ENCODE measurements at places on chromosomes 11 and 22.
A peak's percentile ranks its signal among the peaks of the same experiment; 100 is the strongest.

GRCh38 chr22:42271191-42271813 is 849 bp upstream of the TCF20 start:
- DNase-seq: no peak

DNA sequence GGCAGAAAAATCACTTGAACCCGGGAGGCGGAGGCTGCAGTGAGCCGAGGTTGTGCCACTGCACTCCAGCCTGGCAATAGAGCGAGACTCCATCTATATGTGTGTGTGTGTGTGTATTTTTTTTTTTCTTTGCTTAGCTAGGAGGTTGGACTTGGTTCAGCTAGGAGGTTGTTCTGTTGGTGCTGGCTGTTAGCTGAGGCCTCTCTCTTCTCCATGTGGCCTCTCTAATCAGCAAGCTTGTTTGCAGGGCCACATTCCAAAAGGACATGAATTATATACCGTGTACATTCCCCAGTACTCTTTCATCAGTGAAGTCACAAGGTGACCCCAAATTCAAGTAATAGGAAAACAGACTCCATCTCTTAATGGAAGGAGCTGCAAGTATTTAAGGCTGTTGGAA is 67.3 kb upstream of the KCNQ1OT1 start:
- DNase-seq: no peak

DNA sequence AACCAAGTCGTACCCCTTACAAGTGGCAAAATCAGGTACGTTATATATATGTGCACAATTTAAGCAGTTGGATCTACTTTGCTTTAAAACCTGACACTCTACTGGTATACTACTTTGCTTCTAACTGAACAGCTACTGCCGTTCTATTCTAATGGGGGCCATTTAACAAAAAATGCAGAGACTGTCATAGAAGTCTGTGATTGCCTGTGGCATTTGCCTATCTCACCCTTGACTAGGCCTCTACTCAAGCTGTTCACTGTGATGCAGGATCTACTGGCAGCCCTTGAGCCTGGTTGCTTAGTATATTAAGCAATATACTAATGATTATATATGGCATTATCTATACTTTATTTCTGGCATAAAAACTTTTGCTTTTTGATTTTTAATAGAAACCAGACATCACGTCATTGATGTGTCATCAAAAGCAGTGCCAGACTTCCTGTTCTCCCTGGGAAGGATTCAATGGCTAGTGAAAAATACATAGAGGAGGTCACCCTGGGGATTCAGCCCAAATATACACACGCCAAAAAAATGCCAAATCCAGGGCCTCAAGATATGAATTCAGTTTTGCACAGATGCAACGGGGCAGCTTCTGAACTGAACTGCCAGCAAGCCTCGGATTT is 40.0 kb upstream of the FIBIN start:
- no peak for DNase-seq

- no peak for DNase-seq
These were observed 76.9 kb downstream of the BCR start for GRCh38 chr22:23256986-23257888.

DNA sequence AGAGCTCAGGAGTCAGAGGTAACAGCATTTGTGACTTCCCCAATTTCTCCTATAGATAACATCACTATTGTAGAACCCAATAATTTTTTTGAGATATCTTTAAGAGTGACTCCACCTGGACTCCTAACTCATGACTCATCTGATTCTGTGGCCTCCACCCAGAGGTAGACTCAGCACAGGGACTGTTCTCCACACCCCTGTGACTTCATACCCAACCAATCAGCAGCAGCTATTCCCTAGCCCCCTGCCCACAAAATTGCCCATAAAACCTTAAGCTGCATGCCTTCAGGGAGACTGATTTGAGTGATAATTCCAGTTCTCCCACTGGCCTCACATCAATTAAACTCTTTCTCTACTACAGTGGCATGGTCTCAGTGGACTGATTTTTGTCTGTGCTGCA is 475.4 kb upstream of the FAT3 start:
- DNase-seq: no peak

GRCh38 chr11:34890812-34891211 is 25.4 kb downstream of the APIP start:
- no peak for DNase-seq

DNA sequence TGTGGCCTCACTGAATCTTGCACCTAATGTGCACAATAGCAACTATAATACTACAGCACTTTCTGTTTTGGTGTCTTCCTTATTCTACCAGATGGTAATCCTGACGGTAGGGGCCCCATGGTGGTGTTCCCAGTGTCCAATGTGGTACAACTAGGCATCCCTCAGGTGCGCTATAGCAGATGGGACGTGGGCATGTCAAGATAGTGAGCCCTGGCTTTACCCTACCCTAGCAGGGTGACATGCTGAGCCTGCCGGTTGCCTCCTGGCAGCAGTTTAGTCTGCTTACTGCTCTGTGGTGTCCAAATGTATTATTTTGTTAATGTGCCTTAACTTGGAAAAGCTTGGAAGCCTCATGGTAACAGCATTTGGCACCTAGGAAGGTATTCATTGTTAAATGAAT is 19.2 kb downstream of the ACO2 start:
- no peak for DNase-seq

GRCh38 chr11:120554766-120555432 is 43.4 kb downstream of the GRIK4 start:
- DNase-seq: no peak

GRCh38 chr11:2464451-2465165 is 19.8 kb downstream of the KCNQ1 start:
- DNase-seq: no peak

DNA sequence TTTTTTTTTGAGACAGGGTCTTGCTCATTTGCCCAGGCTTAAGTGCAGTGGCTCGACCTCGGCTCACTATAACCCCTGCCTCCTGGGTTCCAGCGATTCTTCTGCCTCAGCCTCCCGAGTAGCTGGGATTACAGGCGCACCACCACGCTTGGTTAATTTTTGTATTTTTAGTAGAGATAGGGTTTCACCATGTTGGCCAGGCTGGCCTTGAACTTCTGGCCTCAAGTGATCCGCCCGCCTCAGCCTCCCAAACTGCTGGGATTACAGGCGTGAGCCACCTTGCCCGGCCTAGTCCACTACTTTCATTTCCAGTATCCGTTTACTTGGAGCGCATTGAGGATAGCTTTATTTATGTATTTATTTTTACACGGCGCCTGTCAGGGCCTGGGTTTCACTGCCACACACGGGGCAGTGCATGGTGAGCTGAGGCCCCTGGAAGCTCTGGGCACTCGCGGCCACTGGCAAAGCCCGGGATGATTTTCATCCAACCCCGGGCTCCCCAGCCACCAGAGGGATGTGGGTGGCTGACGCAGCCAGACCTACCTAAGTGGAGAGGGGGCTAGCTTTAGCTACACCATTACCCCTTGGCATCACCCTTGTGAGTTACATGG is 6.1 kb upstream of the MCAM start:
- DNase-seq: no peak

GRCh38 chr11:44624761-44625221 is 59.3 kb downstream of the CD82 start:
- no peak for DNase-seq

- no peak for DNase-seq
These were observed 18.8 kb upstream of the MAML2 start for GRCh38 chr11:96361778-96362177.

DNA sequence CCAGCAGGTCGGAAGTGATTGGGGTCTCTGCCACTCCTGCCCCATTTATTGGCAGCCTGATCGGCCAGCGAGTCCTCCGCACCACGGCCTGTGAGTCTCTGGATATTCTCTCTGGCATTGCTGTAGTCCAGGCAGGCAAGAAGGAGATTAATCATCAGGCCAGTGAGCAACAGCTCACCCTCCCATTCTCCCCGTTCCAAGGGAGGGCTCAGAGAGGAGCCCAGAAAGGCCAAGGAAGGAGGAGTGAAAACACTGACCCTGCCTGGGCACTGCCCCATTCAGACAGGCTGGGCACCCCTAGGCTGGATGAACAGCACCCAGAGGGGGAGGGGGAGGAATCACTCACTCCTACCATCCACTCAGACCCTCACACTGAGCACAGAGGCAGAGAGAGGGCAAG is 3.1 kb downstream of the SAA2 start:
- no peak for DNase-seq

GRCh38 chr11:7673724-7674434 is 579 bp upstream of the CYB5R2 start:
- DNase-seq: no peak

DNA sequence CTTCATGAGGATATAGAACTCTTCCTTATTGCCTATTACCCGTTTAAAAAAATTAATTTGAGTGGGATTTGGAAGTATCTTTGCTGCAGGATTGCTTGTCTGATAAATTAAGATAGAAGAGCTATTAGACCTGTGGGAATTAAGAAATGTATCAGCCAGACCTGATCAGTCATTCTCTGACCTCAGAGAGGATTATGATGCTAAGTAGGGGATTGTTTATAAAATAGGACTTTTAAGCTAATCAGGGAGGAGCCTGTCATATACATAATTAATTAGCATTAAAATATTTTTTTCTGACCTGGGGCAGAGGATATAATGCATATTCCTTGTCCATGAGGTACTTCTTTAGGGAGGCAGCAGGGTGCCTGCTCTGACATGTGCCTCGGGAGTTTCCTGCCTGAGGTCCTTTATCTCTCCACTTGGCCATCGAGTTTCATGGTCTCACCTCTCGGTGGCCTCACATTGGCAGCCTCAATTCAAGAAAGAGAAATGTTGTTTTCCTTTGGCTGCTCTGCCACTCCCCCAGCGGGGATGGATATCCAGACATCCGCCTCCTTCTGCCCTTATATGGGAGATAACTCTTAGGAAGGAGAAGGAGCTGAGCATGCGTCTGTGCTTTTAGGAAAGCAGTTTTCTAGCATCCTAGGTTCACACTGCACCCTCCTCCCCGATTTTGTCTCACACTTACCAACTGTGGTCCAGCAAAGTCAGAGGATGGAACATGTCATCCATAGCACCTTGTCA is 41.1 kb downstream of the DIXDC1 start:
- DNase-seq: no peak

GRCh38 chr11:126604461-126604860 is 249.0 kb downstream of the ST3GAL4 start:
- DNase-seq: no peak

DNA sequence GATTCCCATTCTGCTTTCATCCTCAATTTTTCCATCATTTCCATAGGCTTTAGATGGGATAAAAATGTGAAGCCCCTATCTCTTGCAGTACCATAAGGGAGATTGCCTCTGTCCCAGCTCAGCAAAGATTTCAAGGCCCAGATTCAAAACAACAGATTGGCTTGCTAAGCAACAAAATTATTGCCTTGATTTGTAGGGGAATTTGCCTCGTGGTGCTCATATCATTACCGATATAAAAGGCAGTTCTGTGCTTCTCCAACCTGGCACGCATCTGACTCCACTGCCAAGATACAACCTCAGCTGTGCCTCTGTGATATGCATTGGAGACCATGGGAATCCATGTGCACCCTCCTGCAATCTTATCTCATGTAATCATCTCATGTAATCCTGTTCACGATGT is 25.0 kb upstream of the CEP126 start:
- DNase-seq: no peak

GRCh38 chr11:132977241-132977640 is 555.1 kb downstream of the OPCML start:
- no peak for DNase-seq

DNA sequence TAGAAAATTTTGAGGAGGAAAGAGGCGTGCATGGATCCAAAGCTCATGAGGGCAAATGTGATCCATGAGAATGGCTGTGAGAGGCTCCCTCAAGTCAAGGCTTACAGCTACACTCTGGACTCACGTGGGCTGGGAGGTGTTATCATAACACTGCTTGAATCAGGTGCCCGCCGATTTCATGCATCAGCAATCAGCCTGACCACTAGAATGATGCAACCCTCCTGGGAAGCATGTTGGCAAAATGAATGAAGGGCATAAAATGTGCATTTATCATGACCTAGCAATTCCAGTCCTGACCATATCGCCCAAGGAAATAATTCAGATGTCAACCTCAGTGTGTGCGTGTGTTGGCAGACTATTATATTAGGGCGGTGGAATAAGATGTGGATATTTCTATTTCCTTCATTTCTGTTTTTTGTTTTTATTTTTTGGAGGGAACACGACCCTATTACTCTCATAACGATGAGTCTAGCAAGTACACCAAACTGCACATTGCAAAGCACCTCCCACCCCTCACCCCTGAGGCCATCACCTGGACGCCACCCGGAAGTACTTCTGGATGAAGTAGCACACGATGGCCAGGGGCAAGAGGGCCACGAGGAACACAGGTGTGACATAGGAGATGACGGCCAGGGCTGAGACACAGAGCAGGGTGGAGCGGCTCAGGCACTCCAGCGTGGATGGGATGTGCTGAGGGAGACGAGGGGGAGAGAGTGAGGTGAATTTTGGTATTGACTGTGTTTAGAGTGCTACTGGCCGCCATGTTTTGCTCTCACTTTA is 15.7 kb upstream of the KCNJ11 start:
- no peak for DNase-seq

DNA sequence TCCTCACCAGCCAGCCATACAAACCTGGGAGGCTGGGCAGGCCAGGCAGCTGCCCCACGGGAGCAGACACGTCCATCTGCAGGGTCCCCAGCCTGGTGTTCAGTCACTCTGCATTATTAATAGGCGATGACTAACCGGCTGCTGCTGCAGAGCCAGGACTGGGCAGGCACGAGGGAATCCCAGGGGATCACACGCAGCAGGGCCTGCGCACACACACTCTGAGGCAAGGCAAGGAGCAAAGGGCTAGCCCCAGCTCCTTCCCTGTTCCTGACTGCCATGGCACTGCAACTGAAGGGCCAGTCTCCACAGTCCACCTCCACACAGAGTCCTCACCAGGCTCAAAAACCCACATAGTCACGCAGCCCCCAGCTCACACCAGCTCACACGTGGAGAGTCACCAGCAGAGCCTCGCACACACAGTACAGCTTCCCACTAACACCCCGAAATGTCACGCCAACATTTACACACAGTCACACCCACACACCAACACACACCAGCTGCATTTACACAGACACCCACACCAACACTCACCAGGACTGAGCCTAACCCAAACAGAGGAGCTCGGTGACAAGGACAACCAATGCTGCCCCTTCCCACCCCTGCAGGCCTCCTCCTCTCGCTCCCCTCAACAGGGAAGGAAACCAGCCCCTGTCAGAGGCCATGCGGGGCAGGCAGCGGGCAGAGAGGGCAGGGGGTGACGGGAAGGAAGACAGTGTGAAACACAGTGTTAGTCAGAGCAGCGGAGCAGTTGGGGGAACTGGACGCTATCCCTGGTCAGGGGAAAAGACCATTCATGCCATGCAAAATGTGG is 47.3 kb downstream of the NRXN2 start:
- no peak for DNase-seq

GRCh38 chr22:18156878-18157713 is 7.1 kb downstream of the USP18 start:
- peak; percentile 86 for DNase-seq
